ENCODE measurements at places on chromosomes 11 and 22.
A peak's percentile ranks its signal among the peaks of the same experiment; 100 is the strongest.

DNA sequence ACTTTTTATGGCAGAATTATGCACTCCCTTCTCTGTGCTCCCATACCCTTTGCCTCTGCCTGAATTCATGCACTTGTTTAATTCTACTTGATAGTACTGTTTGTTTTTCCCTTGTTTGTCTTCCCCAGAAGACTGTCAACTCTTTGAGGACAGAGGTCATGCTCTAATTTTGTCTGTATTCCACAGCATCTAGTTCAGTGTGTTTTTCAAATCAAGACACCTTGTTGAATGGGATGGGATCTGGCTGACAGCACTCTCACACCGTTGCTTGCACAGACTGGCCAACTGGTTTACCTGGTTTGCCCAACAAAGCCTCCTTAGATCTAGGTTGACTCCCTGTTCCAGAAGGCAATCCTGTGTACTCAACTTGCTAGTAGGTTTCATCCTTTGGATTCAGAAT lies 121.2 kb upstream of the TIMP3 start:
- DNase-seq = no peak

GRCh38 chr22:29842740-29843139 lies 4.7 kb upstream of the ASCC2 start:
- peak; percentile 96 for DNase-seq

DNA sequence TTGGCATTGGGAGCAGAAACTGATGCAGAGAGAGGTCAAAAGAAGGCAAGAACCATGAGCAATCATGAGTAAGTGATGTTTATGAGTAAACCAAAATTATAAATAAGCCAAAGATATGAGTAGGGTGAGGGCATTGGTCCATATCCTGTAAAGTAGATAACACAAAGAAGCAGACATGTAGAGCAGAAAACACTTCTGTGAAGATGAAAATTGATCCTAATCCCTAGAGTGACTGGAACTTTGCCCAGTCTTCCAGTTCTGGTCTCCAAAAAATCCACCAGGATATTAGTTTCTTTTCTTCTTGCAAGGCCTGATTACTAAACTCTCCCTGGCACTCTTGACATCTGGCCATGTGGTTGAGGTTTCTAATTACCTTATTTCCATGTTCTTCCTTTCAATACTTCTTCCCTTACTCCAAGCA lies 13.7 kb upstream of the DRD2 start:
- DNase-seq = no peak

- no peak for DNase-seq
These were observed 64.7 kb downstream of the DGCR2 start for GRCh38 chr22:19057539-19057938.

DNA sequence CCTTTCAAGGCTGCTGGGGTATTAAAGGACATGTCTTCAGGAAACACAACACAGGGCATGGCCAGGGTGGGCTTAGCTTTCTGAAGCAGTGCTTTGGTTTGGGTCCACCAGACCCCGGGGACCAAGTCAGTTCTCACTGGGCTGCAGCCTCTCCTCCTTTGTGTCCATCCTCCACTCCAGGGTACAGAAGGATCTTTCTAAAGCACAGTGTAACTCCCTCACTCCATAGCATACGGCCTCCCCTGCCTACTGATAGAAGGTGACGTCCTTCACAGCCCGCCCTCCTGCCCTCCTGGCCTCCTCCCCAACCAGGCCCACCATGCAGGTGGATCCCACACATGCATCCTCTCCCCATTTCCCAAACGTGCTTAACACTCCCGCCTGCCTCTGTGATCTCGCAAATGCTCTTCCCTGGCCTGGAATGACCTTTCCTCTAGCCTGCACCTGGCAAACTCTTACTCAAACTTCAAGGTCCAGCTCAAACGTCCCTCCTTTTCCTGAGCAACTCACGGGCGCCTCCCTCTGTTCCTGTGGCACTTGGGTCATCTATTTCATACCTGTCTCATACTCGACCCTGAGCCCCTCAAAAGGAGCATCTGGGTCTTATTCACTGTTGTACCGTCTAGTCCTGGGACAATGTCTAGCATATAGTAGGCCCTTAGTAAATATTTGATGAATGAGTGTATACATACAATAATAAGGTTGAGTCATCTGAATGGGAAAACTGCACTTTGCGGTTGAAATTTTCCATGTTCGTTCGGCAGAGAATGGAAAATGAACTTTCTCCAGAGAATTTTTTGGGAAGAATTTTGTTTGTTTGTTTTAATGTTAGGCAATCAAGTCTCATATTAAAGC lies 187.7 kb downstream of the EFCAB6 start:
- no peak for DNase-seq

GRCh38 chr11:19370100-19370861 lies 129.5 kb upstream of the E2F8 start:
- DNase-seq = peak; percentile 56

- DNase-seq = no peak
These were observed 41.1 kb downstream of the UBASH3B start for GRCh38 chr11:122696662-122697061.

- no peak for DNase-seq
These were observed 268.8 kb downstream of the DDX10 start for GRCh38 chr11:108933630-108934029.

DNA sequence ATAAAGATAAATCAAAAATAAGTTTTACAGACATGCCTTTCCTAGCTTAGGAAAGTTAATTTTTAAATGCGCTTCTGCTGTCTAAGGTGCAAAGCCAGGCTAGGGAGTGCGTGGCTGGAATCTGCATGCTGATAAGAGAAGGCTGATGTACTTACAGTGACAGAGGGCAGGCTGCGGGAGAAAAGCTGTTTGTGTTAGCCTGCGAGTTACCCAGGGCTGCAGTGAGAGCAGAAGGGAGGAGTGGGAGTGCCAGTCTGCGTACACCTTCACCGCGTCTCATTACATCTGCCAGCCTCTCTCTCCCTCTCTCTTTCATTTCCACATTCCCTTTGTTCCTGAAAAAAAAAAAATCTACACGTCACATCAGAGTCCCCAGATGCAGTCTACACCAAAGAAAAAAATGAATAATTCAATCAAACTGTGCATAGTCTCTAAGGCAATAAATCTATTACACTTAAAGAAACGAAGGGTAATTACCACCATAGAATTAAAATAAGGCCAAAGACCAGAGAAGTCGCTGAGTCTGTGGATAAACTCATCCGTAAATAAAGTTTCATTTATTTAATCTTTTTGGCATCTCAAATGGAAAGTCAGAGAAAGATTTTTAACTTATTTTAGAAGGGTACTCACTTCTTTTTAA lies 126.4 kb upstream of the C11orf58 start:
- no peak for DNase-seq

- peak; percentile 52 for DNase-seq
These were observed 14.1 kb downstream of the DCPS start for GRCh38 chr11:126317756-126318573.

- no peak for DNase-seq
These were observed 9.9 kb downstream of the STK33 start for GRCh38 chr11:8584082-8584481.

- DNase-seq = no peak
These were observed 236.3 kb upstream of the ZC3H12C start for GRCh38 chr11:109856928-109857327.

- peak; percentile 26 for DNase-seq
These were observed 62.4 kb downstream of the NECTIN1 start for GRCh38 chr11:119666463-119667131.

- no peak for DNase-seq
These were observed 68.8 kb downstream of the RTL6 start for GRCh38 chr22:44428941-44429830.

DNA sequence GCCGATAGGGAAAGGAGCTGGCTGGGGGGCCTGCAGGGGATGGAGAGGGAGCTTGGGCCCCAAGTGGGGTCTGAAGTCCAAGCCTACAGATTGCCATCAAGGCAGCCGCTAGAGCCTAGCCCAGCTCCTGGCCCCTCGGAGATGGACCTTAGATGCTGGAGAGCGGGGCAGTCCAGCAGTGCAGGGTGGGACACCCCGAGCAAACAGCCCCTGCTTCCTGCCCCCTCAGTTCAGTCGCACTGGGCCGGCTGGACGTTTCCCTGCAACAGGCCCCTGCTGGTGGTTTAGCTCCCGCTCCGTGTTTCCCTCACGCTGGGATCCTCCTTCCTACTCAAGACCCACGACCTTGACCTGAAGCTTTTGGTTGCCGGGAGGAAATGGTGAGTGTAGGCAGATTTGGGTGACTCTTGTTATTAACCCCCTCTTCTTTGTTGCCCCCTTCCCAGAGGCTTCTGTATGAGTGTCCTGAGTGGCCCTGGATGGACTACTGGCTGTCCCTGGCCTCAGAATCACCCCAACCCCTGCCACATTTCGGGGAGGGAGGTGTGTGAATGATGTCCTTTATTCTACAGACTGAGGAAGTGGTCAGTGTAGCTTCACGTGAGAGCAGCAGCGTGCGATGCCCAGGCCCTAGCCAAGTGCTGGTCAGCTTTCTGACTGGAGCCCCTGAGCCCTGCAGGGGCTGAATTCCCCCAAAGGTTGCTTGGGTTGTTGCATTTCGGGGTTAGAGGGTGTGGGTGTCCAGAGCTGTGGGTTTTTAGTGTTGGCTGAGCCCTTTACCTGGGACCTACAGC lies 2.7 kb downstream of the ST3GAL4 start:
- DNase-seq = no peak

GRCh38 chr22:28514321-28514821 lies 165.3 kb downstream of the TTC28 start:
- no peak for DNase-seq

- no peak for DNase-seq
These were observed 42.5 kb downstream of the CLPB start for GRCh38 chr11:72391638-72392423.

DNA sequence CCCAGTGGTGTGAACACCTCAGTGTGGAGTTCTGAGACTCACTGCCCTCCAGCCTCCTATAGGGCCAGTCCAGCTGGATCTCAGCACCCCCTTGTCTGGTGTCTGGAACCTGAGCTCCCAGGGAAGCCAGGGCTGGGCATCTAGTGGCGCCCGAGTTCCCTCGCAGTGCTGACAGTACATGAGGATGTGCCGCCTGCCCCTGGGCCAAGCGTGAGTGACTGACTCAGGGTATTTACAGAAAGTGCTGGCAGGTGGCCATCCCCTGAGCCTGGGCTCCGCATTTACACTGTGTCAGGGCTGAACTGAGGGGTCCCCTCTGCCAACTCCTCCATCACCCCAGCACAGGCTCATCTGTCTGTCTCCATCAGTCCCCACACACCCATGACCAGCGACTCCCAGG lies 185.3 kb downstream of the BRD1 start:
- no peak for DNase-seq

DNA sequence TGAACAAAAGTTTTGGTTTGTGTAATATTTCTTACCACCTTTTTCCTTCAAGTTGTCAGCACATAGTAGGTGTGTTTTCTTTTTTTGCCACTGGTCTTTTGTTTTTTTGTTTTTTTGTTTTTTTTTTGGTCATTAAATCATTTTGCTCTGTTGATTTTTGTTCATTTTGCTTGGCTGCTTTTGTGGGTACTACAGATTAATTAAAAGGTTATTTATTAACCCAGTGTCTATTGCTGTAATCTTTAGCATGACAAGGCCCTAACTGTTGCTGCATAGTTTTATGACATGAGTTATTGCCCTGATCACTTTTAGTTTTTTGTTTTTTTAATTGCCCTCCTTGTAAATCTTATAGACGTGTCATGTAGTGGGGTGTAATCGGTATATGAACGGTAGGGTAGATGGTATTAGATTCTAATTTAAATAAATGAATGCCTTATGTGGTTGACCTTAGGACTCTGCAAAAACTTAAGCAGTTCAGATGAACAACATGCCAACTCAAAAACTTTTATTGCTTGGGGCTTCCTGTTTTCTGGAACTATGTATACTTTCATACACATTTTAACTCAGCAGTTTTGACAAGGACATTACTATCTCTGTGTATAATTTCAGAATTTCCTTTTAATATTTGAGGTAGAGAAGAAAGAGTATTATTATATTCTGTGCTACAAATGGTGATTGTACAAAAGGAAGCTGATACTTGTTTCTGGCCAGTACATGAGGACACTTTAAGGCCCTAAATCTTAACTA lies 7.9 kb downstream of the EWSR1 start:
- DNase-seq = peak; percentile 85

DNA sequence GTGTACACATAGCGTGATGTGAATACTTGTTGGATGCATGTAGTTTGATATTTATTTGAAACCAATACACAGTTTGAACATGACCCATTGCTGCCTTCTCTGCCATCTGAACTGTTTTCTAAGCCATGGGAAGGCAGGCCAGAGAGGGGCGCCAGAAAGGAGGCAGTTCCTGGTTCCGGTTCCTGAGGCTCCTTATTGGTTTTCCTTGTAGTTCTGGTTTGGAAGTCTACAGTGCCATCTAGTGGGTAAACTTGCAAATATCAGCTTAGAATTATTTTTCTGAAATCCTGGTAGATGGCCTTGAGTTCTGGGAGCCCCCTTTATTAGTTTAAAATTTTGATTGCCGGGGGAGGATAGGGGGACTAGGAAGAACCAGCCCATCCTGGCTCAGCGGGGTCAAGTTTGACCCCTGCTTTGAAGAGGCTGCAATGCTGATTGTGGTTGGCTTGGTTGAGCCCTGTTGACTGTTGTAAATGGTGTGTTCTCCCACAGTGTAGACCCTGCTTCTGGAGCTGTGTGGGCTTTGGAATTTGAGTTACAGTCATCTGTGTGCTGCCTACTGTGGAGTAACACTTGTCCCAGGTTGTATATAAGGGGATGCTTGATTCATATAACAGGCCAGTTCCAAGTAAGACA lies 48.4 kb downstream of the GRAMD1B start:
- DNase-seq = peak; percentile 75

GRCh38 chr11:32333320-32333991 lies 101.9 kb downstream of the WT1 start:
- peak; percentile 17 for DNase-seq

GRCh38 chr11:120335556-120335907 lies 681 bp upstream of the ARHGEF12 start:
- DNase-seq = no peak

DNA sequence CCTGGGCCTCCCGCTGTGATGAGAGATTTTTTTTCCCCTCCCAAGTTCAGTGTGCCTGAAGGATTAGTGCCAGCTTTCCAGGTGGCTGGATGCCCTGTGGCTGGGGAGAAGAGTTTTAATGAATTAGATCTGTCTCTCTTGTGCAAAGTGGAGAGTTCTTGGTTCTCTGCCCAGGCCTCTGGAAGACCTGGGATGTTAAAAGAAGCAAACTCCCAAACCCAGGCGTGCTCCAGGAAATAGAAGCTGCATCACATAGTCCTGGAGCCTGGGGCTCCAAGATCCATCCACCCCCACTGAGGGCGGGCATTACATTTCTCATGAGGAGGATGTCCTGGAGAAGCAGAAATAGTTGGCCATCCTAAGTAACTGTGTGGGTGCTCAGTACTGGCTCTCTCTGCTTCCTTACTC lies 30.6 kb downstream of the SDHAF2 start:
- DNase-seq = no peak

DNA sequence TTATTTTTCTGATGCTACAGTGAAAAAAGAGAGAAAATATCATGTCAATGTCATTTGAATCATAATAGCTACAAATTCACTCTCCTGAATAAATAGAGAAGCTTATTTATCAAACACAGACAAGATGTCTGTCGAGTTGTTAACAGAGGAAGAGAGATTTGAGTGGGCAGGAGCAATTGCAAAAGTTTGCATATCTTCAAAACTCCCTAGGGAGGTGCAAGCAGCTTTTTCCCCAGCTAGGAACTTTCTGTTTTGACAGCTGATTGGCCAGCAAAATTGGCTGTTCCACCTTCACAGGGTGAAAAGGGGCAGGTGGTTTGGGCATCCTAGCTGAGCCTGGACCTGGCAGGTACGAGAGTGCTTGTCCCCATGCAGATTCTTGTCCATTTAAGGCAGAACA lies 98.2 kb downstream of the NTM start:
- no peak for DNase-seq

GRCh38 chr11:102553835-102554282 lies 23.3 kb upstream of the MMP7 start:
- peak; percentile 72 for DNase-seq

All from renal cortical epithelial cell (primary cell).